ENCODE measurements at places on chromosomes 1 and 21.

GRCh38 chr1:41260768-41261167 is 18.7 kb upstream of the SCMH1 start:
- no peak for DNase-seq

GRCh38 chr1:119914071-119914470 is 17.8 kb upstream of the ADAM30 start:
- no peak for DNase-seq

DNA sequence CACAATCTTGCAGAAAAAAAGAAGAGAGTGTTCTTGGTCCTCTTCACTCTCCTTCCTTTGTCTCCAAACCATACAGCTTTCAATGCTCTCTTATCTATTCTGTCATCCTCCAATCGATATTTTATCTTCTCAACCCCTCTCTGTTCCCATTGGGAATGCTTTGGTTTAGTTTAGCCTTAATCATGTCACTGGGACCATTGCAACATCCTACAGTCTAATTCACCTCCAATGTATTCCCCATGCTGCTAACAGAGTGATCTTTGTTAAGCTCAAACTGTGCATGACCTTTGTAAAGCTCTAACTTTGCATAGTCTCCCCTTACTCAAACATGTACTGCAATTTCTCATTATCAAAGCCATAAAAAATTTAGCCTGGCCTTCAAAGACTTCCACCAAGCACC is 2.9 kb downstream of the MPL start:
- no peak for DNase-seq

- DNase-seq: no peak
These were observed 801 bp upstream of the GORAB start for GRCh38 chr1:170530972-170531757.

GRCh38 chr1:121515235-121515634 is 330.5 kb downstream of the SRGAP2C start:
- DNase-seq: no peak

GRCh38 chr1:57770772-57771171 is 346.9 kb upstream of the DAB1 start:
- no peak for DNase-seq

- DNase-seq: no peak
These were observed 609.6 kb upstream of the NEGR1 start for GRCh38 chr1:72891976-72892375.
